ENCODE measurements at places on chromosomes 6 and 20. TPM values are rescaled to one million over a fixed set of nuclear protein-coding genes. Genes with fewer than 3 reads are reported as not detected.

The APOM gene
- 1.3 TPM for total RNA-seq

The KCNK16 gene
- total RNA-seq: not detected

The CPNE1 gene
- total RNA-seq: 158 TPM

The MACROD2 gene
- 0.79 TPM for total RNA-seq

The GSTA3 gene
- not detected for total RNA-seq

DNA sequence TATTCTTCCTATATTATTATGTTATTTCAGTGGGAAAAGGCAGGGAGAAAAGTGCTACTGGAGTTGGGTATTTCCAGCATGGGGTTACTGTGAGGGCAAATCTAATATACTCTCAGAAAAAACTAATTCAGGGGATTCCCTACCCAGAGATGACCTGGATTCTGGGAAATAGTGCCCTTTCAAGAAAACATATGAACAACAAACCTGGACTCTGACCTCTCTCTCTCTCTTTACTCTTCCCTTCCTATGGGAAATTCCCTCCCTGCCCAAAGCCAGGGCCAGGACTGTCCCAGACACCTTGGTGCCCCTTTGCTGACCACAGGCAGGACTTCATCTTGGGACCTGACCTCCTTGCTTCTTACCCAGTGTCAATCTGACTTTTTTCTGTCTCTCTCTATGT, 1.6 kb upstream of the UBD start:
- no peak for DNase-seq

DNA sequence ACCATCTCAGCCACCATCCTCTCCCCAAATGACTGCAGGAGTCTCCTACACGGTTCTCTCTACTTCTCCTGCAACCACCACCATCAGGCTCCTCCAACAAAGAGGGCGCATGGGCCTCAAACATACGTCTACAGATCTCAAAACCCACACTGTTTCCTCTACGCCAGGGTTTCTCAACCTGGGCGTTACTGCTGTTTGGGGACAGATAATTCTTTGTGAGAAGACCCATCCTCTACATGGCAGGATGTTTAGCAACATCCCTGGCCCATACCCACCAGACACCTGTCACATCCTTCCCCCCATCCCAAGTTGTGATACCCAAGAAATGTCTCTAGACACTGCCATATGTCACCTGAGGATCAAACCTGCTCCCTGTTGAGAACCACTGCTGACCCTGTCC, 45.0 kb downstream of the ELMO2 start:
- DNase-seq: no peak

- no peak for DNase-seq
Observed at GRCh38 chr6:135322427-135323201, 141.5 kb downstream of the MYB start.

DNA sequence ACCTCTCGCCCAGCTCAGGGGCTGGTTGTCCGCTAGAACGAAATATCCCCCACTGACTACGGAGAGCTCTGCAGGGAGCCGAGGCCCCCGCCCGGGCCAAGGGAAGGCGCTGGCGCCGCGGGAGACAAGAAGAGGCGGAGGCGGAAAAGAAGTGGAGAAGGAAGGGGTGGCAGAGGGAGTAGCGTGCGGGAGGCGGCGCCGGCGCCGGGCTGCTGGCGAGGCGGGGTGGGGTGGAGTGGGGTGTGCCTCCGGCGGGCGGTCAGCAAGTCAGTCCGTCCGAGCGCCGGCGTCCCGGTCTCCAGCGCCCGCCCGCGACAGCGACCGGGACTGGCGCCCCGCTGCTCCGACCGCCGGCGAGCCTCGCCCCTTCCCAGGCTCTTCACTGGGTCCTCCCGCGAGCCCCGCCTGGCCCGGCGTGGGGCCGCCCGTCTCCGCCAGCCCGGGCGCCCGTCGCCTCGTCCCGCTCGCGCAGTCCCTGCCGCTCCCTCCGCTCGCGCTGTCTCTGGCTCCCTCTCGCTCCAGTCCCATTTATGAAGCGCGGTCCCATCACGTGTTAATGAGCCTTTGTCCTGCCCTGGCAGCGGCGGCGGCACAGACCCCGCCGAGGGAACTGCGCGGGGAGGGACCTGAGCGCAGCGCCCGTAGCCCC, at the start of gene CNR1:
TSS of gene CNR1 (minus strand) at position 504 of the 649 bp plus-strand sequence. CDS start 21,073 bp downstream, outside the sequence.
- DNase-seq: no peak

GRCh38 chr6:96967957-96968871, 43.7 kb downstream of the KLHL32 start:
- no peak for DNase-seq

- DNase-seq: no peak
Observed at GRCh38 chr6:47476781-47477496, 650 bp upstream of the CD2AP start.

DNA sequence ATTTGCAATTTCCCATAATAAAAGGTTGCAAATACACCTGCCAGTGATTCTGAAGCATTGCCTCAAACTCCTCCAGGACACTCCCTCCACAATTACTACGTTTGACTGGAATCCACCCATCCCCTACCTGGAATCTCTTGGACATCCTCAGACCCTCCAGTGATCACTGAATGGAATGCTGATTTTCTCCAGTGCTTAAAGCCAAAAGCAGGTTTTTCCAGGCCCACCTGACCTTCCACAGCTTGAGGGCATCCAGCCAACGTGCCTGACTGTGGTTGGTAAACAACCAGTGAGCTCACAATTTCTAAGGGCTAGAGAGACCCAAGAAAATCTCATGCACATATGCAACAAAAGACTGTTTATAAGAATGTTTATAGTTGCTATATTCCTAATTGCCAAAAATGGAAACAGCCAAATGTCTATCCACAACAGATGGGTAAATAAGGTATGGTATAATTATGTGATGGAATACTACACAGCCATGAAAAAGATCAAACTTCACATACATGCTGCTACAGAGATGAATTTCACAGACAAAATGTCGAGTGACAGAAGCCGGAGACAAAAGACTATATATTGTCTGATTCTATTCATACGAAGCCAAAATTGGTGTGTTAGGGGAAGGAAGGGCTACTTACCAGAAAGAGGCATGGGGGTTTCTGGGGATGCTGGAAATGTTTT, 147.1 kb upstream of the RREB1 start:
- DNase-seq: no peak
